Kidney epithelial cell (primary cell): ENCODE measurements at places on chromosomes 1 and 21. TPM values are rescaled to one million over a fixed set of nuclear protein-coding genes. Genes with fewer than 3 reads are reported as not detected.

The FCRLA gene
- total RNA-seq, result 0.88 and 2.1 TPM in 2 replicates

The SPRR2G gene
- total RNA-seq, result not detected in 2 replicates

The PCP4 gene
- total RNA-seq, result 1.2 TPM in 1 of 2 replicates, not detected in the other

The HSPA6 gene
- 0.84 TPM in 1 of 2 replicates, not detected in the other for total RNA-seq

The CFAP45 gene
- 0.21 and 2.0 TPM in 2 replicates for total RNA-seq

The AUNIP gene
- total RNA-seq, result 1.7 and 6.2 TPM in 2 replicates

The IL6R gene
- total RNA-seq, result 9.6 and 11.7 TPM in 2 replicates

The PLOD1 gene
- 85.7 and 104 TPM in 2 replicates for total RNA-seq

The ANP32E gene
- total RNA-seq, result 16.7 and 16.8 TPM in 2 replicates
